ENCODE measurements at places on chromosomes 4 and X.

DNA sequence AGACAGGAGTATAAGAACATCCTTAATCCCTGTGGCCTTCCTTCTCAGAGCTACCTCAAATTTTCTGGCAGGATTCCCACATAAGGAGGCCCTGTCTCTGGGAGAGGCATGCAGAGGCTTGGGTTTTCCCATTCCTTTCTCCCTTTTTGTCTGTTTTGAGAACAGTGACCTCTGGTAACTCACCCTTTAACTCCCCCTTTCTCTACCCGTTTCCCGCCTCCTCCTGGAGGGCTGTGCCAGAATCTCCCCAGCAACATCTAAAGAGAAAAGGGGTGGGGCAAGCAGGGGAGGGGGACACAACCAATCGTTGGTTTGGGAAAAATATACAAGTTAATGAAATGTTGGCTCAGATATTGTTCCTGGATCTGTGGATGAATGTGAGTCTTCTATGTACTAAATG is 303.7 kb upstream of the IRS4 start:
- DNase-seq: no peak

GRCh38 chr4:77001907-77002306 is 52.4 kb downstream of the SEPTIN11 start:
- no peak for DNase-seq

- no peak for DNase-seq
Observed at GRCh38 chr4:110042545-110043517, 130.1 kb downstream of the EGF start.

DNA sequence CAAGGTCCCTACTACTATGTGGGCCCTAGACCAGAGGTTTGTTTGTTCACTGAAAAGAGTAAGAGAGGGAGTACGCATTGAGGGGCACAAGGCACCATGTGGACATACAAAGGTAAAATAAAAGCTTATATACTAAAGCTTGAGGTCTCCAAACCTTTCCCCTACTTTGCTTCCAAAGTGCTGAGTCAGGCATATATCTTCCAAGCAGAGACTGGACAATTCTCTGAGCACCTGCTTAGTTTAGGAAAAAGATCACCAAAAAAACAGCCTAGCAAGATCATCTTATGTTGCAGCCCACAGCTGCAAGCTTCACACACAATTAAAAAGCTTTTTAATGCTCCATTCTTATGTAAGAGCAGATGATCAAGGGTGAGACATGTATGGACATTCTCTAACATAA is 119.5 kb downstream of the WDFY3 start:
- DNase-seq: no peak

DNA sequence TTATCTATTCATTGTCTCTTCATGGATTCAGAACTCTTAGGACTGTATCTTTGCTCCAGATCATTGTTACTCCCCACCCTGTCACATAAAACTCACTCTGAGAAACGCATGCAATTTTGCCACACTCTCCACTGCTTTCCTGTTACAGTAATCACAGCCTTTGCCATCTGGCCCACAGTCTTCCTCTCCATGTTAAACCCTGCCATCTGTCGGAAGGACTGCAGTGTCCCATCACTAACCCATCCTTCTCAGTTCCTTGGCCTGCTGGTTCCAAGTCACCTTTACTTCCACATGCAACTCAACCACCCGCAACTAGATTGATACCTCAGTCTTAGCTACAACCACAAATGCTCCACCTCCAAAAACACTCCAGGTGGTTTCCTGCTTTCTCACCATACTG is 308.7 kb upstream of the FAM241A start:
- DNase-seq: no peak

GRCh38 chr4:99586322-99586721 is 11.7 kb downstream of the MTTP start:
- DNase-seq: no peak

DNA sequence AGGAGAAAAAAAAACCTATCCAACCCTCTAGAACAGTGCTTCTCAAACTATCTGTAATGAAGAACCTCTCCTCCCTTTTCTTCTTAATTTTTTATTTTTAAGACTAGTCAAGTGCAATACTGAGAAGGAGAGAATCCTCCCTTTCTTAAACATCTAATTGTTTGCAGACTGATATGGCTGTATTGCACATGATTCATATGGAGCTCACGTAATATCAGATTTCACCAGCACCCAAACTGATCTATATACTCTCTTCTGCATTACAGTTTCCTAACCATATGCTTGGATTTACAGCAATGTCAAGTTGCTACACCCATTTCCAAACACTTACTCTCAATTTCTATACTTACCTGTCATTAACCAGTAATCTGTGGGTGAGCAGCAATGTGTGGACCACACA is 9.5 kb downstream of the PRMT9 start:
- no peak for DNase-seq

- no peak for DNase-seq
Observed at GRCh38 chr4:182507805-182508204, 264.6 kb downstream of the TENM3 start.

DNA sequence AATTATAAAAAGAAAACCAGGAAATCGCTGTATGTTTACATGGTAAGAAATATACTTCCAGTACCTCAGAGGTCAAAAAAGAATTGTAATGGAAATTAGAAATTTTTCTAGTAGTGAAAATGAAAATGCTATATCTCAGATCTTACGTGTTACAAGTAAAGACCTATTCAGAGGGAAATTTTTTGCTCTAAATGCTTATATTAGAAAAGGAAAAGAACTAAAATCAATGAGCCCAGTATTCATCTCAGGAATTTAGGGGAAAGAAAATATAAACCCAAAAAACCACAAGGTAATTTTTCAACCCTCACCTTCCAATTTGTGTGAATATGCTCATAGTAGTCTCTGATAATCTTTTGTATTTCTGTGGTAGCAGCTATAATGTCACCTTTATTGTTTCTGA is 145.6 kb downstream of the RAP1GDS1 start:
- DNase-seq: no peak
